Neural crest cell (in vitro differentiated cells): ENCODE measurements at places on chromosomes 1 and 21. TPM values are rescaled to one million over a fixed set of nuclear protein-coding genes. Genes with fewer than 3 reads are reported as not detected.

Gene PCP4L1
- 0.16 and 0.20 TPM in 2 replicates for total RNA-seq

- no peak for DNase-seq
These were observed 1812.2 kb downstream of the BRINP3 start for GRCh38 chr1:188665477-188665876.

- DNase-seq = no peak
These were observed 65.0 kb downstream of the ABL2 start for GRCh38 chr1:179164494-179164893.

- DNase-seq = peak; percentile 40
These were observed 82.0 kb upstream of the ROR1 start for GRCh38 chr1:63691701-63692425.

Gene GOLT1A
- not detected in 2 replicates for total RNA-seq

DNA sequence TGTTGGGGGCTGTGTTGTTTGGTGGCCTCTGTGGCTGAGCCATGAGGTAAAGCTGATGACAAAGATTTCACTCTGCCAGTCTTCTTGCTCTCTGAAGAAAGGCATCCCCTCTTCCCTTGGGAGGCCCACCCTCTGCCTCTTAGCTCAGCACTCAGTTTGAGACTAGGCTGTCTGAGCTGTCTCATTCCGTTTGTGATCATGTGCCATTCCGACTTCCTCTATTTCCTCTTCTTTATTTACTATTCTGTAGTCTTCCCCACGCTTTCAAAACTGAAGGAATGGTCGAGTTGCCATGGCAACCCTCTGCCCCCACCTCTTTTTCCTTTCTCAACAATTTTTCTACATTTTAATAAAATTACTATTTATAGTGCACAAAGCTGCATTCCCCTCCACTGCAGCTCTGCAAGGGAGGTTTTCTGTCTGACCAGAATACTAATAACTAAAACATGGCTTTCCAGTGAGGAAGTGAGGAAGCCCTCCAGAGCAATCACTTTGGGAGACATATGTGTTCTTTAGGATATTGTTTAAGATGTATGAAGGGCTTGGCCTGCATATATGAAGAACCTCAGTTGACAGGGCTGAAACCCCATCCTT lies 30.8 kb downstream of the KCNA3 start:
- no peak for DNase-seq

Gene PCBP3
- 5.1 and 5.6 TPM in 2 replicates for total RNA-seq

DNA sequence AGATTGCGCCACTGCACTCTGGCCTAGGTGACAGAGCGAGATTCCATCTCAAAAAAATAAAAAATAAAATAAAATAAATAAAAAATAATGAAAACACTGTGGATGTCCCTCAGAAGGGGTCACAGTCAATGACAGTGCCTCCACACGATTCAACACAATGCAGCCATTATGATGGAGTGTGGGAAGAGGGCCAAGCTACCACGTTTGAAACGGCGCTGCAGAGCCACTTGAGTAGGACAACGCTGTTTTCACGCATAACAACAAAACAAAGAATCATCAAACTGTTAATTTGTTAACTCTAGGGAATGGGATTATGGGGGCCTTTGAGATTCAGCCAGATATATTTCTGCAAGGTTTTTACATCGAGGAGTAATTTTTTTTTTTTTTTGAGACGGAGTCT lies 36.5 kb downstream of the NKAIN1 start:
- no peak for DNase-seq

Gene ADARB1
- 14.4 and 21.0 TPM in 2 replicates for total RNA-seq

DNA sequence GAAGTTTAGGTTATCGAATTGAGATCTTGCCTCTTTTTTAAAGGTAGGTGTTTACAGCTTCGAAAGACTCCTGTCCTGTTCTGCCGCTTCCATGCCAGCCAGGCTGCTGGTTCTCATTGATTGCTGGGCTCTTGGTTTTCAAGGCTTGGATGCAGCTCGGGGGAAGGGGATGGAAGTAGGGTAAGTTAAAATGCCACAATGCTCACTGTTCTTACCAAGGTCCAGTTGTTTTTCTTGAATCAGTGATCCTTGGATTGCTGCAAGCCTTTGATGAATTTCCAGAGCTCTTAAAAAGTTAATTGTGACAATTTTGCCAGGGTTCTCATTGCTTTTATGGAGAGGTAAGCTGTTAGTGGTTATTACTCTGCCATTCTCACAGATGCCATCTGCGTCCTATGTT lies 74.9 kb downstream of the PCBP3 start:
- no peak for DNase-seq
